ENCODE measurements at places on chromosomes 4 and X. TPM values are rescaled to one million over a fixed set of nuclear protein-coding genes. Genes with fewer than 3 reads are reported as not detected.

The DGAT2L6 gene
- polyA plus RNA-seq, result not detected

The DSPP gene
- 0.13 TPM for polyA plus RNA-seq

The ASB12 gene
- polyA plus RNA-seq, result not detected

The HERC5 gene
- 7.0 TPM for polyA plus RNA-seq

The SH3RF1 gene
- polyA plus RNA-seq, result 8.8 TPM

The F9 gene
- not detected for polyA plus RNA-seq

The NONO gene
- 158 TPM for polyA plus RNA-seq
